Breast epithelium (tissue), 4 donors: ENCODE measurements at places on chromosomes 4 and X.

DNA sequence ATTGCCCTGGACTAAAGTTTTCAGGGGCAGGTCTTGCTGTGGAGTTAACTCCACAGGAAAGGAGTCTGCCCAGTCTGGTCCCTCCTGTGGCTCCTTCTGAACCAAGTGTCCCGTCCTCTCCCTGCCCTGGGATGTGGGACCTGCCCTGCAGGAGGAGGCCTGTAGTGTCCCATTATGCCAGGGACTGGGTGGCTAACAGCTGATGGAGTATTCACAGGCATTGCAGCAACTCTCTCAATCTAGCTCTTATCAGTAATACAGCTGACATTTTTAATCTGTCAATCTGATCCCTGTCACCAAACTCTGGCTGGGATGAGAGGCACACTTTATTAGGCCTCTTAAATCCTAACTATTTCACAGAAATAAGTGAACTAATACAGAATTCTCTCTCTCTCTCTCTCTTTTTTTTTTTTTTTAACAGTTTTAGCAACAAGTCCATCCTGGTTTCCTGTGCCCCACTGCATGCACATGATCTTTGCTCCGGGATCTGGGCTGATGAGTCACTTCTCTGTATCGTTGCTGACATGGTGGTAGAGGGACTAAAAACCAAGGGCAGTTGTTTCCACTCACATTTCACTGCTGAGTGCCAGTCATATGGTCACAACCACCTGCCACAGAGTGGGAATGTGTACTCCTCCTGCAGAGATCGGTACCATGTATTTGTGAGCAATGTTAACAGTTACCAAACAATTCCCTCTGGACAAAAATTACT is 39.1 kb downstream of the HAND2 start:
- H3K27me3 ChIP-seq: no peaks in the 10 kb centered on the region
- no peak overlapping the region for H3K4me3 ChIP-seq
- H3K27ac ChIP-seq: no peak overlapping the region
- H3K4me1 ChIP-seq: no peaks in the 10 kb centered on the region

GRCh38 chr4:153362184-153362583 is 17.7 kb downstream of the MND1 start:
- H3K4me3 ChIP-seq: no peak overlapping the region
- H3K36me3 ChIP-seq: no peaks in the 10 kb centered on the region
- no peaks in the 10 kb centered on the region for H3K4me1 ChIP-seq
- DNase-seq: no peak
- H3K27me3 ChIP-seq: no peaks in the 10 kb centered on the region

DNA sequence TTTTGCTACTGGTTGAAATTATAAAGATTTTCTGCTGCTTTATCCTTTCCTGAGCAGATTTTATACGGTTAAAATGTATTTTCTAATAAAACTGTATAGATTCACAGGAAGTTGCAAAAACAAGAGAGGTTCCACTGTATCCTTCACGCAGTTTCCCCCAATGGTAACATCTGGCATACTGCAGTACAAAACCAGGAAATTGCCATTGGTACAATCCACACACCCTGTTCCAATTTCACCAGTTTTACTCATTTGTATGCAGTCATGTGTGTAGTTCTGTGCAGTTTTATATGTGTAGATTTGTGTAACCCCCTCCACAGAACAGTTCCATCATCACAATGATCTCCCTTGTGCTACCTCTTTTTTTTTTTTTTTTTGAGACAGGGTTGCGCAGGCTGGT is 20.0 kb downstream of the DDX3X start:
- no peak overlapping the region for H3K4me3 ChIP-seq
- H3K27me3 ChIP-seq: no peaks in the 10 kb centered on the region
- no peaks in the 10 kb centered on the region for H3K36me3 ChIP-seq
- H3K4me1 ChIP-seq: no peaks in the 10 kb centered on the region
- H3K27ac ChIP-seq: no peak overlapping the region

DNA sequence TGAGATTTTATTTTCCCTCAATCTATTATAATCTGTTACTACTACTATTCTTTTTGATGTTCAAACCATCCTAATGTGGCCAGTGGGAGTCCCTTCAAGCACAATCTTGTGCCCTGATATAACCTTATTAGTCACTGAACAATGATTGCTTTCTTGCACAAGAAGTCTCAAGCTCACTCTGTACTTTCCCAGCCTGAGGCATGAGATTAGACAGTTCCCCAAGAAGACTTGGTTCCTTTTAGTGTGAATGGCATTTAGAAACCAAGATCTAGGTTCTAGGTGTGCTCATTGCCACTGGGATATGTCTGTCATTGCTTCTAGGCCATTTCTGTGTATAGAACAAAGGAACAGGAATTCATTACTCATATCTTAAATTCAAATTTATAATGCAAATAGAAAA is 28.0 kb upstream of the RBM41 start:
- peaks cover 34% of the 10 kb centered on the region for H3K27me3 ChIP-seq
- H3K4me1 ChIP-seq: no peaks in the 10 kb centered on the region
- no peak overlapping the region for H3K27ac ChIP-seq
- DNase-seq: no peak
- no peaks in the 10 kb centered on the region for H3K36me3 ChIP-seq

- no peak overlapping the region for H3K4me3 ChIP-seq
- no peak for DNase-seq
- H3K27ac ChIP-seq: no peak overlapping the region
- no peaks in the 10 kb centered on the region for H3K27me3 ChIP-seq
- no peaks in the 10 kb centered on the region for H3K4me1 ChIP-seq
- peaks cover 4% of the 10 kb centered on the region for H3K36me3 ChIP-seq
Observed at GRCh38 chr4:32003548-32003947, 1283.4 kb downstream of the PCDH7 start.

GRCh38 chrX:17459008-17459611 is 84.1 kb downstream of the NHS start:
- H3K4me3 ChIP-seq: no peak overlapping the region
- no peak overlapping the region for H3K27ac ChIP-seq
- DNase-seq: no peak
- peaks cover 25% of the 10 kb centered on the region for H3K27me3 ChIP-seq
- H3K36me3 ChIP-seq: no peaks in the 10 kb centered on the region

DNA sequence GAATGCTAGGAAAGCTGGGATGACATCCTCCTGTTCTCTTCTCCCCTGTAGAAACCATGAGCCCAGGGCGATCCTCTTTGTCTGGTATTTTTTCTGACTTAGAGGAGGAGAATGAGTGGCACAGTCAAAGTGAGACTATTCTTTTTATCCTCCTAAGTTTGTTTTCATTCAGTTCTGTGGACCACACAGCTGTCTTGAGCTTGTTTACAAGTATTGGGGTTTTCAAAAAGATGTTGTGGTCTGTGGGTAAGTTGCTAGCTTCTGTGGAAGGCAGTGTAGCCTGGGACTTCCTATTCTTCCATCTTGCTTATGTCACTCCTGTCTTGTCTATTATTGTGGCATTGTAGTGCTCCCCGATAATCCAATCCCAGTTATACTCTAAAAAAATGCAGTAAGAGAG is 223.0 kb downstream of the PAPSS1 start:
- no peaks in the 10 kb centered on the region for H3K4me1 ChIP-seq
- H3K27me3 ChIP-seq: no peaks in the 10 kb centered on the region
- H3K36me3 ChIP-seq: no peaks in the 10 kb centered on the region
- no peak for DNase-seq

DNA sequence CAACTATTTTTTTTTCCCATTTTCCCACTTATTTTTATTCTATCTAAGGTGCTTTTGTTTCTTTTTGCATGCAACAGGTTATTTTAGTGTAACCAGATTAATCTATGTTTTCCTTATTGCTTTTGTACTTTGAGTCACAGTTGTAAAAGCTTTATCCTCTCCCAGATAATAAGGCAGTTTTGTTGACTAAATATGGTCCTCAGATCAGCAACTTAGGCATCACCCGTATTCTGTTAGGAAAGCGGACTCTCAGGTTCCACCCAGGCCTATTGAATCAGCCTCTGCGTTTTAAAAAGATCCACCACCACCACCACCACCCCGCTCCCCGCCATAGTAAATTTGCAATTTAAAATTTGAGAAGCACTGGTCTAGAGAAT is 58.6 kb upstream of the USP9X start:
- no peaks in the 10 kb centered on the region for H3K27me3 ChIP-seq
- H3K4me3 ChIP-seq: no peak overlapping the region
- DNase-seq: no peak
- H3K4me1 ChIP-seq: no peaks in the 10 kb centered on the region

DNA sequence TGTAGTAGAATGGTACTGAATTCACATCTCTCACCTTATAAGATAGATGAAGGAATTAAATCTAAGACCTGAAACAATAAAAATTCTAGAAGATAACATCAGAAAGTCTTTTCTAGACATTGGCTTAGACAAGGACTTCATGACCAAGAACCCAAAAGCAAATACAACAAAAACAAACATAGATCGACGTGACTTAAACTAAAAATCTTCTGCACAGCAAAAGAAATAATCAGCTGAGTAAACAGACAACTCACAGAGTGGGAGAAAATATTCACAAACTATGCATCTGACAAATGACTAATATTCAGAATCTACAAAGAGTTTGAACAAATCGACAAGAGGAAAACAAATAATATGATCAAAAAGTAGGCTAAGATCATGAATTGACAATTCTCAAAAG is 38.8 kb downstream of the UGT2A3 start:
- DNase-seq: no peak
- H3K27me3 ChIP-seq: no peaks in the 10 kb centered on the region
- no peak overlapping the region for H3K27ac ChIP-seq
- H3K4me1 ChIP-seq: no peaks in the 10 kb centered on the region
- H3K36me3 ChIP-seq: no peaks in the 10 kb centered on the region

GRCh38 chrX:75181721-75182120 is 25.6 kb upstream of the ABCB7 start:
- no peak for DNase-seq
- no peaks in the 10 kb centered on the region for H3K36me3 ChIP-seq

- H3K4me3 ChIP-seq: no peak overlapping the region
- no peaks in the 10 kb centered on the region for H3K36me3 ChIP-seq
- no peaks in the 10 kb centered on the region for H3K27me3 ChIP-seq
- no peaks in the 10 kb centered on the region for H3K4me1 ChIP-seq
Observed at GRCh38 chr4:86006057-86006456, 353.8 kb downstream of the MAPK10 start.

DNA sequence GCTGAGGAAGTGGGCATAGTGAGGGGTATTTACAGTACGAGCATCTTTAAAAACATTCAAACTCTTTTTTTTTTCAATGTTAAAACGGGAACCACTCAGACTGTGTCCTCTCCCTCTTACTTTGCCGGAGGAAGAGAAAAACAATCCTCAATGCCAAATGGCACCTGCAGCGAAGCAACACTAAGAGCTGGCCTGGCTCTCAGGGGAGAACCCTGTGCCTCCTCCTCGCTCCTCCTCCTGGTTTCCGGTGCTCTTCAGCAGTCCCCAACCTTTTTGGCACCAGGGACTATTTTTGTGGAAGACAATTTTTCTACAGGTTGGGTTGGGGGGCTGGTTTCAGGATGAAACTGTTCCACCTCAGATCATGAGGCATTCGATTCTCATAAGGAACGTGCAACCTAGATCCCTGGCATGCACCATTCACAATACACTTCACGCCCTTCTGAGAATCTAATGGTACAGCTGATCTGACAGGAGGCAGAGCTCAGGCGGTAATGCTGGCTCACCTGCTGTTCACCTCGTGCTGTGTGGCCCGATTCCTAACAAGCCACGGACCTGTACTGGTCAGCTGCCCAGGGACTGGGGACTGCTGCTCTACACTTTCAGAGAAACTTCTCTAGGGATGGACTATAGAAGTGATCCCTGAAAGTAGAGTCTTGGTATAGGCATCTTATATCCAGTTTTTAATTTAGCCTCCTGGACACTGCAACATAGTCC is 404.1 kb downstream of the RAPGEF2 start:
- H3K4me3 ChIP-seq: no peak overlapping the region
- no peaks in the 10 kb centered on the region for H3K4me1 ChIP-seq
- DNase-seq: no peak
- H3K36me3 ChIP-seq: no peaks in the 10 kb centered on the region

- no peak overlapping the region for H3K4me3 ChIP-seq
- DNase-seq: no peak
- no peaks in the 10 kb centered on the region for H3K4me1 ChIP-seq
- H3K36me3 ChIP-seq: no peaks in the 10 kb centered on the region
Observed at GRCh38 chr4:95551653-95552052, 2.9 kb upstream of the UNC5C start.

DNA sequence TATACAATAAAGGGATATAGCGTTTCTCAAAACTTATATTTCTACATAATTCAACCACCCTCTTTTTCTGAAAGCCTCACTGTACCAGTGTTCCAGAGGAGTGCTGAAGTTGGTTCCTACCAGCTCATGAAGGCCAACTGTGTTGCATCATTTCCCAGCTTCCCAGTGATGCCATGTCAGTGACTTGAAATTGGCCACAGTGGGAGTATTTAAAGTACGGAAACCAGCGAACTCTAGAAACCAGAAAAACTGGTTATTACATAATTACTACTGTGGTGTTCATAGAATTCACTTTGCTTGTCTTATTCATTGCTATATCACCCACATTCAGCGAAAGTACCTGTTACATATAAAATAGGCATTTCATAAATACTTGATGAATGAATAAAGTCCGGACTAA is 135.4 kb downstream of the GC start:
- H3K27ac ChIP-seq: no peak overlapping the region
- H3K4me3 ChIP-seq: no peak overlapping the region
- no peaks in the 10 kb centered on the region for H3K4me1 ChIP-seq
- no peak for DNase-seq
- H3K27me3 ChIP-seq: no peaks in the 10 kb centered on the region
- H3K36me3 ChIP-seq: no peaks in the 10 kb centered on the region
